ENCODE measurements at places on chromosomes 6 and 20.

DNA sequence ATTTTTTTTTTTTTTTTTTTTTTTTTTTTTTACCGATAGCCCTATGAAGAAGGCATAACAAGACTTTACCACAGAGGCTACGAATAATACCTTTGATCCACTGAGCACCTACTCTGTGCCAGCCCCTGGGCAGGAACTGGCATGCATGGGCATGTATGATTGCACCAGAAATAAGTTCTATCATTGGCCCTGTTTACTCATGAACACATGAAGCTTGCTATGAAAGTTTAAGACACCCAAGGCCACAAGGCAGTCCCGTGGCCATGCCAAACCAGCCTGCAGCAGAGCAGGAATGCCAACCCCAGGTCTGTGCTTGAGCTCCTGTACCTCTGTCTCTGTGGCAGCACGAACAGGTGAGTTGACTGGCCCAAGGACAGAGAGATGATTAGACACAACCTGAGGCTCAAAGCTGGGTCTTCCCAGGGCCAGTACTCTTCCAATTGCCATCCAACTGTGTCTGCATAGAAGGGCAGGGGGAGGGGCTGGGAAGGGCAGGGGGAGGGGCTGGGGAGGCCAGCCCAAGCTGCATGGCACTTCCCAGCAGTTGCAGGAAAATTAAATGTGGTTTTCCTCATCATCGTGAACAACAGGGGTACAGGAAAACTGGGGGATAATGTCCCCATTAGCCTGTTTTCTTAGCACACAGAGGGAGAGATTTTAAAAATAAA, 63.5 kb downstream of the LRFN2 start:
- no peak for DNase-seq

- DNase-seq, result no peak
Measured at GRCh38 chr6:53630533-53631226, 34.9 kb downstream of the KLHL31 start.

DNA sequence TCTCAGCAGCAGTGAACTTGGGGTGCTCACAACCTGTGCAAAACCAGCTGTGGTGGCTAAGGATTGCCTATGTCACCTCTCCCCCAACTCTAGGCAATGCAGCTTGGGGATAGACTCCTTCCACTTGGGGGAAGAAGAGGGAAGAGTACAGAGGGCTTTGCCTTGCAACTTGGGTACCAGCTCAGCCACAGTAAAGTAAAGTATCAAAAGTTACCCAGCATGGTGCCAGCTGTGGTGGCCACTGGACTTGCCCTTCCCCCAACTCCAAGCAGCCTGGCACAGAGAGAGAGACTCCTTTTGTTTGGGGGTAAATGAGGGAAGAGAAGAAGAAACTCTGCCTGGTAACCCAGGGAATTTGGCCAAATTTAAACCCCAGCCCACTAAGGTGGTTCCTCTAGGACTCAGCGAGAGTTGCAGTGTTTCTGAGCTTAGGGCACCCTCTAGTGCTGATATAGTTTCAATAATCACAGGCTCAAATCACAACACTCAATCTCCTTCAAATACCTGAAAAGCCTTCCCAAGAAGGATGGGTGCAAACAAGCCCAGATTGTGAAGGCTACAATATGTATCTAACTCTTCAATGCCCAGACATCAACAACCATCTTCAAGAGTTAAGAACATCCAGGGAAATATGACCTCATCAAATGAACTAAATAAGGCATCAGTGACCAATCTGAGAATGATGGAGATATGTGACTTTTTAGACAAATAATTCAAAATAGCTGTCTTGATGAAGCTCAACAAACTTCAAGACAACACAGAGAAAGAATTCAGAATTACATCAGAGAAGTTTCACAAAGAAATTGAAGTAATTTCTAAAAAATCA, 7.6 kb upstream of the DEFB129 start:
- no peak for DNase-seq

DNA sequence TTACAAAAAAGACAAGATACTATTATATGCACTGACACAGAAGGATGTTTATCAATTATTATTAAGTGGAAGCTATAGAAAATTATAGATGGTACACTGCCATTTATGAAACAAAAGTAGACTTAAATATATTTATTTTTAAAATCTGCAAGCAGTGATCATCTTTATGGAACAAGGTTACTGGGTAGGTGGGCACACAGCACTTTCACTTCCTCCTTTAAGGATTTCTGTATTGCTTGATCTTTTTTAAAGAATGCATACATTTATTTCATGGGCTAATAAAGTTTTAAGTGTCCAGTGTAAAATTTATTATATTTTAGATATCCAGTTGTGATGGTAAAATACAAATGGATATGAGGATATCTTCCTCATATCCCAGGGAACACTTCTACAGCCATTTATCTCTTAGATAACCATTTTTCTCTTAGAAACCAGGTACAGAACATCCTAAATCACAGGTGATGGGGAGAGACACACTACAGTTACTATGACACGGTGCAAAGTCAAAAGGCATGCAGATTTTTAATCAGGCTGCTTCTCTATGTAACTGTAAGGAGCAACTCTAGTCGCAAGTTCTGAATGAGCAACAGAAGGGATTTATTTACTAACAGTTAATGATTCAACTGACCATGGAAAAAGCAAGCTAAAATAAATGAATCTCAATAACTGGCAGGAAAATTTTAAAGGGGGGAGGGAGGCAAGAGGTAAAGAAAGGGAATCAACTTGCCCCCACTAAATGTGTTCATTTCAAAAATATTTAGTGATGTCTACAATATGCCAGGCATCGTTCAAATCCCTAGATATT, 2.2 kb downstream of the FBXL4 start:
- no peak for DNase-seq

GRCh38 chr6:147053311-147053921, 150.8 kb upstream of the STXBP5 start:
- no peak for DNase-seq

DNA sequence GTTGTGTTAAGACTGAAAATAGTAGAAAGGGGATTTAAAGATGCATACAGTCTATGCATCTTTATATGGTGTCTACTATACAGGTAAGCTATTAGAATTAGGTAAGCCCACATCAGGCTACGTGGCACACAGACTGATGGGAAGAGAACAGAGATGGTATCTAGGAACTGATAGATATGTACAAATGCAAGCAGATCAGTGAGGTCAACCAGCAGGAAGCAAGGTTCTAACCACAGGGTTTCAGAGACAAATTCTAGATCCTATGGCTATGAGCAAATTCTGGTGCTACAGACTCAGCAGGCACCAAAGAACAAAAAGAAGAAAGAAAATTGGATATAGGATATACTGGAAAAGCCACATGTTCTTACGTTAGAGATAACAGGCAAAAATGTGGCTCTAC, 110.6 kb downstream of the TRDN start:
- no peak for DNase-seq

- no peak for DNase-seq
Measured at GRCh38 chr20:60170116-60170515, 211.9 kb downstream of the CDH26 start.

- DNase-seq, result no peak
Measured at GRCh38 chr6:29294499-29294914, 7.0 kb upstream of the OR14J1 start.

DNA sequence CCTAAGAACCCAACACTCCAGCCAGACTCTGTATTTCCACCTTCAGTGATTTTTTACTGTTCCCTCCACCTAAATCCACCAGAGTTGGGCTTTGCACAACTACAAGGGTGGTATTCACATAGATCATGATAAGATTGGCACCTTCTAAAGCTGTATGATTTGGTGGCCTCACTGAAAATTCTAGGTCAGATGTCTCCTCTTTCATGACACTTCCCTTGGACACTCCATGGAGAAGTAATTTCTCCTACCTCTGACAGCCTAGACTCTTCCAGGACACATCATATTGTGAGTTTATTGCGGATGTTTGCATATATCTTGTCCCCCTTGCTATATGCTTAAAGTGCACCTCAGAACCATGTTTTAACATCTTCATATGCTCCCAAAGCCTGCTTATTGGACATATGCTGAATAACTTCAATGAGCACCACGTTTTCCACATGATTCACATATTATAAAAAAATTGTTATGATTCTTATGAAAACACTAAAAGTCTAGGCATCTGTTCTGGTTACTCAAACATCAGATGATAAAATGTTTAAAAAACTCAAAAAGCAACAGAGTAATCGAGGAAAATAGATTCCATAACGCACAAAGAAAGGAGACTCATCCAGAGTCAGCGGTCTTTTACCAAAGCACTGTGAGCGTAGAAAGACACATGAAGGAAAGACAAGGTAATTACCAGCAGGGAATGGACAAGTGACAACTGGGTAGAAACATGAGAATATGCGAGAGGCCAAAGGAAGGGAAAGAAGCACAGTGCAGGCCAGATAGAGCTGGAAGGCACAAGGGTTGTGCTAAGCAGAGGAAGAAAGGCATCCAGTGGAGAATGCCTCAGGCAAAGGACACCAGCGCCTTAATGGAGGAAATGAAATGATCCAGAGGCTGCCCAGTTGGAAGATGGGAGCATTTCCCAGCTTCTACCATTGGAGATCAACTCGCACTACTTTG, 46.5 kb downstream of the KIF16B start:
- DNase-seq, result no peak

DNA sequence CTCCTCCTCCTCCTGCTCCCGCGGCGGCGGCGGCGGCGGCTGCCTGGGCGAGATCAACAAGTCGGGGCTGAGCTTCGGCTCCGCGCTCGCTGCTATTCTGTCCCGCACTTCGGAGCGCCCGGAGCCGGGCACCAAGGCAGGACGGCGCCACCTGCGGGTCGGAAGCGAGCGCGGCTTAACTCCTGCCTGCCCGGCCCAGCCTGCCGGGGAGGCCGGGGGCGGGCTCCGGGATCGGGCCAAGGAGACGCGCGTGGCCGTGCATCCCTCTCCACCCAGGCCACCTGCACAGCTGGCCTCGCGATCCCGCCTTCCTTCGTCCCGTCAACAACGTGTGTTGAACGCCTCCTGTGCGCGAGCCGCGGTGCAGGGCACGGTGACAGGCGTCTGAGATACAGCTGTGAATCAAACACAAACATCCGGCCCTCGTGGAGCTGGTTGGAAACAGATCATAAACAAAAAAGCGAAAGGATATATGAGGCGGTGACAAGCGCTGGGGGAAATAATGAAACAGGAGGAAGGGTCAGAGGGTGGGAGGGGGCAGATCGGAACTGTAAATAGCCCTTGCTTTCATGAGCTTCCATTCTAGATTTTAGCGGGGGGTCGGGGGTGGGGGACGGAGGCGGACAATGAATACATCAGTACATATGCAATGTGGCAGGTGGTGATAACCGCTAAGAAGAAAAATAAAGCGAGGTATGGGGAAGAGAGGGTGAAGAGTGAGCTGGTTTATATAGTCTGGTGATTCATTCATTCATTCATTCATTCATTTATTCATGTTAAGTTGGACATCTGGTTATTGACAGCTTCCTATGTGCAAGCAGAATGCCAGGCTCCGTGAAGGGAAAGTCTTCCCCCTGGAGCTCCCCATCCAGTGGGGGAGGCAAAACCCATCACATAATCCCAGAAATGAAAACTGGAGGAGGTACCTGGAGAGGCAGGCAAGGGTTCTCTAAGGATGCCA, 2.0 kb upstream of the KCNB1 start:
- peak; percentile 29 for DNase-seq

DNA sequence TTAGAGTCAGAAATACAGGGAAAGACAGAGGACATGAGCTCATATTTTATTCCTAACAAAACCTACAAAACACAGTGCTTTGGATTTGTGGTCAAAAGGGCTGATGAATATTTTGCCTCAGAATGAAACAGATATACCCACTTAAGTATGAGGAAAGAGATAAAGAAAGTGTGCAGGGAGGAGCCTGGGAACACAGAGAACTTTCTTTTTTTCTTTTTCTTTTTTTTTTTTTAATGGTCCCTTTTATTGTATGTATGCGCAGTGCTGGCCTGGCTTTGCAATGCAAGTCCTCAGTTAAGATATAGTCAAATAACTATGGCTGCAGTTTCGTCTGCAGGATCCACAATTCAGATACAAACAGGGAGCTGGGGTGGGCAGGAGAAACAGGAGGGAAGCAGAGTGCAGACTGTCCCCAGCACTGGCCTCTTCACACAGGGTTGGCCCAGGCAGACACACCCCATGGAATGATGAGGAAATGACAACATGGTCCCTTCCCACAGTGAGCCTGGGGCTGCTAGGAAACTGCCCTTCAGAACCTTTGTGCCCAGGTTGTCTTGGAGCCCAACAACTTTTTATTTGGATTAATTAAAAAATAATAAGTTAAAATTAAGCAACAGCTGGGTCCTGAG, 629.8 kb upstream of the AGPAT4 start:
- no peak for DNase-seq

- DNase-seq, result peak; percentile 51
Measured at GRCh38 chr20:25090492-25091429, 8.8 kb upstream of the VSX1 start.

GRCh38 chr6:157207521-157208076, 115.7 kb downstream of the TMEM242 start:
- no peak for DNase-seq

DNA sequence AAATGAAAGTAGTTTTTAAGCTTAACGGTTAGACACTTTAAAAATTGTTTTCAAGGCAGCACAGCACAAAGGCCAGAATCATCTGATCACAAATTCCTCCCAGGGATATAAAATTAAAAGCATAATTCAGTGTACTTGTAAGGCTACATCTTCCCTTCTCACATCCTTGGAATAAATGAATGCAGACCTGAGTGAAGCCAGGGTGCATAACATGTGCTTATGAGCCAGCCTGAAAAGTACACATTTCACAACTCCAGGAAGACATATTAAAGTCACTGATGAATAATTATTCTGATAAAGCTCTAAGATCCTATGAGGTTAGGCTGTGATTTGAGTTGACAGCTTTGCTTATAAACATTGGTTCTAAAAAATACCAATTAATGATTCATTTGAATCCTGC, 163.6 kb downstream of the BTBD9 start:
- no peak for DNase-seq

DNA sequence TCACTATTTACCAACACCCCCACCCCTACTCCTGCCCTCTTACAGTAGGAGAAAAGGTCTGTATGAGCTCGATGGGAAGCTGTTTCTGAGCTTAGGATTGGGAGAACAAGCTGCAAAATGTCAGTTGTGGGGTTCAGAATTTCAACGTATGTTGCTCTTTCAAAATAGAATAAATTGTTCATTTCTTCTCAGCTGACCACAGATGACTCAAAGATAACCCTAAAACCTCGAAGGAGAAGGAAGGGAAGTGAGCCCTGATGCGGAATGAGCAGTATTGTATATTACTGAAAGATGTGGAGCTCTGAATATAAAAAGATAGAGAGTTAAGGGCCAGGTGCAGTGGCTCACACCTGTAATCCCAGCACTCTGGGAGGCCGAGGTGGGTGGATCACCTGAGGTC, 35.9 kb upstream of the MYLIP start:
- no peak for DNase-seq

- no peak for DNase-seq
Measured at GRCh38 chr6:42278131-42278853, 60.6 kb upstream of the MRPS10 start.

Data from stimulated activated CD4-positive, alpha-beta T cell treated with anti-CD3 and anti-CD28 coated beads, Interleukin-4, amount 100 ng/mL, for 4 hours (primary cell).